ENCODE measurements at places on chromosomes 3 and 15. TPM values are rescaled to one million over a fixed set of nuclear protein-coding genes. Genes with fewer than 3 reads are reported as not detected.

Gene ZNF501
- total RNA-seq = 3.9 TPM

Gene MINAR1
- 0.47 TPM for total RNA-seq

Gene SH3GL3
- total RNA-seq = not detected

Gene MUC20
- 11.7 TPM for total RNA-seq

Gene MORC1
- not detected for total RNA-seq

Gene TUSC7
- not detected for total RNA-seq

Gene MCTP2
- 14.9 TPM for total RNA-seq

Gene DNAH12
- total RNA-seq = 0.65 TPM

Gene LYZL4
- total RNA-seq = not detected

Gene GP9
- not detected for total RNA-seq

Gene CRABP1
- not detected for total RNA-seq

Gene GRAMD2A
- not detected for total RNA-seq

Gene ARL6
- 3.8 TPM for total RNA-seq

Gene SYNPR
- not detected for total RNA-seq

Gene TMEM212
- not detected for total RNA-seq

Gene HYKK
- 3.6 TPM for total RNA-seq

Gene GRIP2
- not detected for total RNA-seq

Gene GOLGA8T
- total RNA-seq = not detected

Gene TRIM42
- not detected for total RNA-seq

Gene EIF1B
- total RNA-seq = 64.0 TPM

Gene TBC1D21
- not detected for total RNA-seq

Gene NMNAT3
- total RNA-seq = 8.3 TPM

Gene CKMT1A
- total RNA-seq = not detected

Gene LRRC3B
- not detected for total RNA-seq

Gene HTR3E
- not detected for total RNA-seq

Gene PARP15
- total RNA-seq = 56.9 TPM

Gene DMXL2
- 6.7 TPM for total RNA-seq

Gene MYO5A
- 21.4 TPM for total RNA-seq

Gene ZIC1
- total RNA-seq = not detected

Gene NR1I2
- 0.86 TPM for total RNA-seq

Gene RGMA
- total RNA-seq = not detected

Gene ANKUB1
- not detected for total RNA-seq
